ENCODE measurements at places on chromosomes 3 and 15.

GRCh38 chr3:169453256-169454059 is 210.1 kb downstream of the MECOM start:
- DNase-seq, result no peak

DNA sequence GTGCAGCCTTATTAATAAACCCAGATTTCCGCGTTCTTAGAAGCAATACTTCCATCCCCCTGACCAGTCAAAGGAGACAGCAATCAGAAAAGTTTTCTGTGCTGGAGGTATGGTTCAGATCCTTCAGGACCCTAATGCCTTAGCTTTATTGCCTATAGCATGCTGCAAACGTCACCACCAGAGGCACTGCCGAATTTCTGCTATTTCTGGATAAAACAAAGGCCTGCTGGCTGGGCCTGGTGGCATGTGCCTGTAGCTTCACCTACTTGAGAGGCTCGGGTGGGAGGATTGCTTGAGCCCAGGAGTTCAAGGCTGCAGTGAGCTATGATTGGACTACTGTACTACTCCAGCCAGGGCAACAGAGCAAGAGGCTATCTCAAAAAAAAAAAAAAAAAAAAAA is 407.2 kb downstream of the FOXP1 start:
- DNase-seq, result no peak

DNA sequence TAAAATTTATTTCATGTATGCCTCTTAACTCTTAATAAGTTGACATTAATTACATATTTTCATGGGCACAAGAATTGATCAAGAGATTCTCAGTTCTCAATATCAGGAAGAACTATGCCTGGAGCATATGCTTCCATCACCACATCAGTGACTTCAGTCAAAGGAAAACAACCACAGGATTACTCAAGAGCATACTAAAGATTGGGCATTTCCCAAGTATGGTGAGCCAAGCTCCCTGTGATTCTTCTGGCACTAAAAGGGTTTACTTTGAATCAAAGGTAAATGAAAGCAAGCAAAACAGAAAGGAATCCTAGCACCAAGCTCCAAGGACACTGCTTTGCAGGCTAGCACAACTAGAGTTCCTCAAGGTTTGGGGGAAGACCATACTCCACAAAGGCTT is 44.6 kb downstream of the FMN1 start:
- no peak for DNase-seq

- DNase-seq, result no peak
Observed at GRCh38 chr3:178969004-178969700, 102.5 kb downstream of the ZMAT3 start.

GRCh38 chr3:127483902-127484591 is 106.5 kb downstream of the TPRA1 start:
- DNase-seq, result no peak

GRCh38 chr3:109268181-109268580 is 48.1 kb downstream of the DPPA2 start:
- DNase-seq, result no peak

GRCh38 chr3:73683706-73684105 is 59.0 kb upstream of the PDZRN3 start:
- no peak for DNase-seq

- no peak for DNase-seq
Observed at GRCh38 chr3:131232711-131233267, 148.8 kb upstream of the NUDT16 start.

DNA sequence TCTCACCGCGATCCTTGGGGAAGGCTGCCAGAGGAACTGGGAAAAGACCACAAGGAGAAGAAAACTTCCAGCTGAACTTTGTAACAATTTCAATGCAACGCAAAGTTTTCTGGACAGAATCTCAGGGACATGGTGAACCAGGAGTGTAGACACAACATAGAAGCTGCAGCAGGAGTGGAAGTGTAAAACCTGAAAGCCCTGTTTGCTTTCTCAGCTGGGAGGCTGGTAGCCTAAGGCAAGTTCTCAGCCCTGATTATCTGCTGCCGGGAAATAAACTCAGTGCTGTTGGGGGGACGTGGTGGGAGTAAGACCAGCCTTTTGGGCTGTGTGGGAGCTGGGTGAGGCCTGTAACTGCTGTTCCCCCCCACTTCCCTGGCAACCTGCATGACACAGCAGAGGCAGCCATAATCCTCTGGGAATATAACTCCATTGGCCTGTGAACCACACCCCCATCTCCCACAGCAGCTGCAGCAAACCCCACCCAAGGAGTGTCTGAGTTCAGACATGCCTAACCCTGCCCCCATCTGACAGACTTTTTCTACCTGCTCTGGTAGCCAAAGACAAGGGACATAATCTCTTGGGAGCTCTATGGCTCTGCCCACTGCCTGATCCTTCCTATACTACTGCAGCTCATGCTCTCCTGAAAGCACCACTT is 106.7 kb downstream of the ZNF621 start:
- no peak for DNase-seq

DNA sequence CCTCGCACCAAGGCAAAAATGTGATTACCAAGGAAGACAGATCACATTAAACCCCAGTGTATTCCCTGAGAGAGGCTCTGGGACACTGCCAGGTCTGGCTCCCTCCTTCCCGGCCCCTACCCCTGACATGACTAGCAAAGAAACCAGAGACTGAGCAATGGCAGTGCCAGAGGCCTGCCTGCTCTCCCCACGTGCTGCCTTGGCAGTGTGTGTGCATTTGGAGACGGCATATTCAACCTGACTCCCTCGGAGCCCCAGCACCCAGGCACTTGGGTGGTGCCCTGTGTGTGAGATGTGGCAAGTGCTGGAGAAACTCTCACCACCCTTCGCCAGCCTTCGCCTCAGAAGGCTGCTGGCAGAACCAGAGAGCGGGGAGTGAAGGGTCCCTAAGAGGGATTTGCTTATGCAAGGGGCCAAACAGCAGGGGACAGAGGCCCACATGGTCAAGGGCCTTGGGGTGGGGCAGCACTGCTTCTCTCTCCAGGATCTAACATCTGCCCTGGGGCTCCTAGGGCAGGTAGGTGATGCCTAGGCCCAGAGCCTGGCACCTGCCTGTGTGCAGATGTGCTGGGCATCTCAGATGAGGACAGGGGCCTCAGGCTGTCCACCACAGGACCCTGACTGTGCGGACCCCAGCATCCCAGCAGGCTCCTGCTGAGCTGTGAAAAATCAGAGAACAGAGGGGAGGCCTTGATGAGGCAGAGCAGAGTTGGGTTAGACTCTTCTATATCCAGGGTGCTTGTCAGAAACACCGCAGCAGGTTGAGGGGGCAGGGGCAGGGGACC is 23.6 kb upstream of the PLXNA1 start:
- DNase-seq, result no peak

DNA sequence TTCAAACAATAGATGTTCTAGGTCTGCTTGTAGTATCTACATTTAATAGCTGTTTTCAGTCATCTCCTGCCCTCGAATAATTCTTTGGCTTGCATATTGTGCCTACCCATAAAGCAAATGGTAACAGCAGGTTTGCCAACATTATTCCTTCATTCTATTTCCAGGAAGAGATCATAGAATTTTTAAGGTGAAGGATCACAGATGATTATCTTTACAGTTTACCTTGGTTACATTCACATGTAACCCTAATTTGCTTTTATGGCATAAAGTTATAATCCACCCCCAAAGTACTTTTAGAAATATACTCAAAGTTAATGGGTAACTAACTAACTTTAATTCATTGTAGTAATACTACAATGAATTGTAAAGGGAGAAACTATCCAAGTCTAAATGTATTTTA is 315.5 kb downstream of the NSUN3 start:
- DNase-seq, result no peak

DNA sequence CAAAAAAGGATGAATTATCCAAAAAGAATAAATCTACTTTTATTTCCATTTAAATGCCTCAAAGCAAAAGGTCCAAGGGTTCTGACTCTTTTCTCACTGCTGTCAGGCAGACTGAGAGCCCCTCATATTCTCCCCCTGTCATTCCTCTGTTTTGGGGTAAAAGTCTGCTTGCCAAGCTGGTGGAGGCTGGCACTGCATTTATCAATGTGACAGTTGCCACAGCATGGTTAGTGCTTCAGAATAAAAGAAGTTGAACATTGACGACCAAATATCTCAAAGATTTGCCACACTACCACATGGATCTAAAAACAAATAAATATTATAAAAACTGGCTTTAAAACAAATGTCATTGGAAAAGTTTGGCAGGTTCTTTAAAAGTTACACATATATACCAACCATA is 89.2 kb upstream of the SNRK start:
- no peak for DNase-seq

GRCh38 chr15:45094358-45094730 is 19.6 kb downstream of the DUOX2 start:
- no peak for DNase-seq

Measured in activated T-helper 1 cell treated with anti-CD3 and anti-CD28 coated beads, Interleukin-2, amount 50 U/mL, for 16 hours (primary cell).